Spinal cord (tissue), 10 donors: ENCODE measurements at places on chromosomes 3 and 15. TPM values are rescaled to one million over a fixed set of nuclear protein-coding genes. Genes with fewer than 3 reads are reported as not detected.

SCAMP5 gene
- polyA plus RNA-seq, result 151 TPM

DNA sequence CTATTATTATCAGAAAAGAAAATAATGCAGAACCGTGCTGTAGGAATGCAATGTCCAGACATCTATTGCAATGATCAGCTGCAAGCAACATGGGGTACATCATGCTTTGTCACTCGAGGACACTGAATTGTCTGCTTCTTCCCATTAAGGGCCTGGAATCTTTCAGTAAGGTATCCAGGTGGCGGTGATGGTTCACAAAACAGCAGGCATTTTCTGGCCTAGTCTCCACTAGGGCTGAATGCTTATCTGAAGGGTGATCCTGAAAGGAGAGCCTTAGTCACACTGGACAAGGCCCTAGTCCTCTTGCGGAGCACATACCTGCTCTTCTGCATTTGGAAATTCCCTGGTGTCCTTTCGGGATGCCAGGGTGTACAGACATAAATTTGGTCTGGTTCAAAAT lies 21.2 kb downstream of the ITPR1 start:
- DNase-seq, result no peak

STARD9 gene
- 16.6 TPM for polyA plus RNA-seq

DNA sequence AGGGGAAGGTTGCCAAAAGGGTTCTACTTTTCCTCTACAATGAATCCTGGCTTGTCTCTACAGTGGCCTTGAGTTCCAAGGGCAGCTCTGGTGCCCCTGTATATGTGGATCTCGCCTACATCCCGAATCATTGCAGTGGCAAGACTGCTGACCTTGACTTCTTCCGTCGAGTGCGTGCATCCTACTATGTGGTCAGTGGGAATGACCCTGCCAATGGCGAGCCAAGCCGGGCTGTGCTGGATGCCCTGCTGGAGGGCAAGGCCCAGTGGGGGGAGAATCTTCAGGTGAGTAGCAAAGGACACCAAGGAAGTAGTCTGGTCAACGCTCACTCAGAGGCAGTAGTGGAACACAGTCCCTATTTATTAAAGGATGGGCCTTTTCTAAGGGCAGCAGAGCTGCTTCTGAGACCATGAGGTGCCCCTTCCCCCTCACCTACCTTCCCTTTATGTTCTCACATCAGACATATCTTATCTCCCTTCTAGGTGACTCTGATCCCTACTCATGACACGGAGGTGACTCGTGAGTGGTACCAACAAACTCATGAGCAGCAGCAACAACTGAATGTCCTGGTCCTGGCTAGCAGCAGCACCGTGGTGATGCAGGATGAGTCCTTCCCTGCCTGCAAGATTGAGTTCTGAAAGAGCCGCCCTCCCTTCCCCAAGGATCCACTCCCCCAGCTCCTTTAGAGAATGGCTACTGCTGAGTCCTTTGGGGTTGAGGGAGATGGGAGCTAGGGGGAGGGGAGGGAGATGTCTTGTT lies 12.4 kb downstream of the MAP1A start:
- DNase-seq, result no peak

DNA sequence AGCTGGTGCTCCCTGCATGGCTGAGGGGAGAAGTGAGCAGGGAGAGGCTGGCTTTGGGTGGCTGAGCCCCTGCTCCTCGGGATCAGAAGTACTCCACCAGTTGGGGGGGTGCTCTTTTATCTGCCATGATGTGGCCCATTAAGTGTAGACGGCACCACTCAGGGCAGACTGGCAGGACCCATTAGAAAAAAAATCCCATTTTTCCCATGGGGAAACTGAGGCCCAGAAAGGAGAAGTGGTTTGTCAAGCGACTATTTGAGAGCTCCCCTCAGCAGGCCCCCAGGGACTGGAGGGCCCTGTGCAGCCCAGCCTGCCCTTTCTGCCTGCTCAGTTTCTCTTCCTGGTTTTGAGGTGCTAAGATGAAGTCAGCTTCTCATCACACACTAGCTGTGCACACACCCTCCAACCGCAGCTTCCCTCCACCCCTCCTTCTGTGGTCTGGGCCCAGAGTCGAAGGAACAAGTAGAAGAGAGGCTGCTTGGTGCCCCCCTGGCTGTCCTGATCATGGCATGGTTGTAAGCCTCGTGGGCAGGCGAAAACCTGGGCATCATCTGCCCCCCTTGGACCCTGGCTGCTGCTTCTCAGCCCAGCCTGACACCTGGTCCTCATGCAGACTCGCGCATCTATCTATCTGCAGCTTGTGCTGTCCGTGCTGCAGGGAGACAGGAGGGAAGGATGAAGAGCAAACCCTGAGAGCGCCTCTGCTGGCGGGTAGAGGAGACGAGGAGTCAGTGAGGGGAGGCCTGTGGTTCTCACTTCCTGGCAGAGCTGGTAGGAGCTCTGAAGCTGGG lies 5.6 kb downstream of the CSK start:
- no peak for DNase-seq

DNA sequence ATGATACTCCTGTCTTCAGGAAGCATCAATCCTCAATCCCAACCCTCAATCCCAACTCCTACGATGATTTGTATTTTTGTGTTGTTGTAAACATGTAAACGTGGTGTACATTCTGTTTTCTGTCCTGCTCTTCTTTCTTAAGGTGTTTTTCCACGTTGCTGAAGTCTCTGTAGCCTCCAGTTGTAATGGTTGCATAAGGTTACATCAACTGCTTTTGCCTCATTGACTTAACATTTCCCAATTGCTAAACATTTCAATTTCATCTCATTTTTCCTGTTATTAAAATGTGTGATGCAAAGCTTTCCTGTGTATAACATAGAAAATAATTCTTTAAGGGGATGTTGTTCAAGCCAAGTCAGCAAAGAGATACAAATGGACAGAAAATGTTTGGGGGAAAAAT lies 33.4 kb downstream of the HRH1 start:
- DNase-seq, result no peak

DNA sequence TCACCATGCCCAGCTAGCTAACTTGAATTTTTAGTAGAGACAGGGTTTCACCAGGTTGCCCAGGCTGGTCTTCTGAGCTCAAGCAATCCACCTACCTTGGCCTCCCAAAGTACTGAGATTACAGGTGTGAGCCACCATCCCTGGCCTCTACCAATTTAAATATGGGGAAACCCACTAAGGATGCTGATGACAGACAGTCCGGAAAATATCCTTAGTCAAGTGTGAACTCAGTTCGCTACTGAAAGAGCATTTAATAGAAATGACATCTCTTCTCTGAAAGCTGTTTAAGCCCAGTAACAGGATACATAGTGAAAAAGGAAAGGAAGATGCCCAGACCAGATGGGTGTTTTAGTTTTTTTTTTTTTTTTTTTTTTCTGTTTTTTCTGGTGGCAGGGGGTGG lies 7.7 kb upstream of the GRAMD2A start:
- DNase-seq, result no peak

- DNase-seq, result no peak
These were observed 77.1 kb upstream of the BCL6 start for GRCh38 chr3:187822402-187822801.

GRCh38 chr3:17844236-17844635 lies 101.8 kb upstream of the TBC1D5 start:
- no peak for DNase-seq

- DNase-seq, result no peak
These were observed 67.9 kb upstream of the AKAP13 start for GRCh38 chr15:85312486-85312885.

- no peak for DNase-seq
These were observed 29.0 kb downstream of the TMEM45A start for GRCh38 chr3:100521439-100521845.

XCR1 gene
- polyA plus RNA-seq, result not detected

DNA sequence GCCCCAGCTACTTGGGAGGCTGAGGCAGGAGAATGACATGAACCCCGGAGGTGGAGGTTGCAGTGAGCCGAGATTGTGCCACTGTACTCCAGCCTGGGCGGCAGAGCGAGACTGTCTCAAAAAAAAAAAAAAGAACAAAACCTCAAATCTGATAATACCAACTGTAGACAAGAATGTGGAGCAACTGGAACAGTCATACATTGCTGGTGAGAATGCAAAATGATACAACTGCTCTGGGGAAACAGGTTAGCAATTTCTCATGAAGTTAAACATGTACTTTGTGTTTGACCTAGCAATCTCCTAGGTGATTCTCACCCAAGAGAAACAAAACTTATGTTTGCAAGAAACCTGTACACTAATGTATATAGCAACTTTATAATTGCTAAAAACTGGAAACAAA lies 4.4 kb upstream of the VHL start:
- no peak for DNase-seq

GLDN gene
- 4.4 TPM for polyA plus RNA-seq

CEP19 gene
- polyA plus RNA-seq, result 11.7 TPM

HGD gene
- polyA plus RNA-seq, result 0.98 TPM

GP5 gene
- polyA plus RNA-seq, result 0.29 TPM

- peak; percentile 37 for DNase-seq
These were observed 1.2 kb downstream of the SETD2 start for GRCh38 chr3:47162697-47163168.

GRCh38 chr3:191240486-191240885 lies 41.4 kb downstream of the OSTN start:
- no peak for DNase-seq

GRCh38 chr15:90413411-90414379 lies 25.7 kb downstream of the IQGAP1 start:
- no peak for DNase-seq

DNA sequence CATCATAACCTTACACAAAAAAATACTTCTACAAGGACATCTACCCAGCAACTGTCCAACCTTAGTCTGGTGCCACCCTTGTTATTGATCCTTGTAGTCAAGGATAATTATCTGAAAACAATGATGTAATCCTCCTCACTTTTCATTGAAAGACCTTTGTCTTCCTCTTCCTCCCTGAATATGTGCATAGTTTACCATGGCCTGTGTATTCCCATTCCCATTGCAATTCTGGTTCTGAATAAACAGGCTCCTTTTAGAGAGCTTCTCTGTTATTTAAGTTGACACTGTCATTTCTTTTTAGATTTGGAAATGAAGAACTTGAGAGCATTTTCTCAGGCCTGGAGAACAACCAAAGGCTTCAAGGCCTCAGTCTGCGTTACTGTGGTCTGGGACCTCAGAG lies 53.3 kb upstream of the RNF7 start:
- no peak for DNase-seq

LRTM1 gene
- polyA plus RNA-seq, result not detected

GOLGB1 gene
- 42.1 TPM for polyA plus RNA-seq

MEGF11 gene
- 20.3 TPM for polyA plus RNA-seq

ZNF80 gene
- 0.11 TPM for polyA plus RNA-seq

DNA sequence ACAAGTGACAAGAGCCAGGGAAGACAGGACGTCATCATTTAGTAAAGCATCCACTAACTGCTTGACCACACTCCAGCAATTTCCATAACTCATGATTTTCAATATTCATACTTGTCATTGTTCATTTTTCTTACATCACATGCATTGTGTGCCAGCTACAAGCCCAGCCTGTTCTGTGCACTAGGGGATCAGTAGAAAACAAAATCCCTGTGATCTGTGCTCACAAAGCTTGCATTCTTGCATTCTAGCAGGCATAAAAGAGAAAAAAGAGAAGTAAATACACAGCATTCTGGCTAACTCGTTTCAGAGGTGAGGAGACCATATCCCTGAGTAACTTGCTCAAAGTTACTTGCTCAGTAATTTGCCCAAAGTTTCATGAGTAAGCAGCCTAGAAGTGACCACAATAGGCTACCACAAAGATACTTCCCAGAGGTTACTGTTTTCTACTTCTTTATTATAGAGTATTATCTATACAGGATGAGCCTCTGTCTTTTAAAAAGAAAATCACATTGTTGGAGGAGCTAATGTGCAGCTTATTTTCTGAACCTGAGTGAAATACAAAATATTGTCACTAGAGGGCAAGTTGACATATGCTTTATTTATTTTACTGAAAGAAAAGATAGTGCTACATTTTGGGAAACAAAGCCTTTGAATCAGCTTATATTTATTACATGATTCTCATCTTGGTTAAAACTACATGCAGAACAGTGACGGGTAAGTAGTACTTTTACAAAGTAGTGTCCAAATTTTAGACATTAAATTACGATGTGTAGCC lies 701.4 kb upstream of the LMCD1 start:
- DNase-seq, result no peak

- DNase-seq, result no peak
These were observed 108.2 kb downstream of the CNTN3 start for GRCh38 chr3:74506246-74506645.

GRCh38 chr3:146133441-146133840 lies 27.5 kb downstream of the PLOD2 start:
- no peak for DNase-seq

GRCh38 chr3:77134769-77135168 lies 94.9 kb downstream of the ROBO2 start:
- no peak for DNase-seq

DNA sequence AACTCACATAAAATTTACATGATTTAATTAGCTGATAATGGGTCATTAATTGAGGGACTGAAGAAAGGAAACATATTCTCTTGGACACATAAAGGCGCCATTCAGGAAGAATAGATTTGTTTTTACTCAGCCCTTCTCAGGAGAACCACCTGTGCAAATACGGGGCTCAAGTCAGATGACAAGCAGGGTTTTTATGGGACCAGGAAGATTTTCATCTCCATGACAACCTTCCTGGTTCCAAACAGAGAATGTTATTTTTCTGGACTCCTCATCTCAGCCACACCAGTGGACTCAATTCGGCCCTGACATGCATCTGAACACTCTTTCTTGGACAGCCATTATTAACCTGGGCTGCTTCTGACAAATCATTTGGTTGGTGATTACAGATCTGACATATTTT lies 120.5 kb downstream of the PDZRN3 start:
- no peak for DNase-seq

RARB gene
- polyA plus RNA-seq, result 15.3 TPM

BFSP2 gene
- polyA plus RNA-seq, result not detected
